SW 1271 (cell line): ENCODE measurements at places on chromosomes 7 and 10.

DNA sequence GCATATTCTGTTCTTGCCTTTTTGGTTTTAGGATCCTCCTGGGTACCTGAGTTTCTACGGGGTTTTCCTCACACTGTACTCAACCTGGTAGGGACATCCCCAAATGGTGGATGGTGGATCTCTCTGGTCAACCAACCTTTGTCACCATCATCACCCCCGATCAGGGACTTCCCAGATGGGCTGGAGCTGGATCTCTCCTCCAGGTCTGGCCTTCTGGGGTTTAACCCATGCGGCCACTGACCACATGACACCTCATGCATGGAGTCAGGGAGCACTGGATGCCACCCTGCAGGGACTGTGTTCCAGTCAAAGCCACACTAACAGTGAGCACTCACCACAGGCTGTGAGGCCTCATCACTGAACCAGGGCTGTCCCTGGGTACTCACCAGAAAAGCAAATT, 80.0 kb downstream of the CELF2 start:
- DNase-seq: no peak

- DNase-seq: no peak
These were observed 1.3 kb downstream of the LDB1 start for GRCh38 chr10:102118867-102119266.

DNA sequence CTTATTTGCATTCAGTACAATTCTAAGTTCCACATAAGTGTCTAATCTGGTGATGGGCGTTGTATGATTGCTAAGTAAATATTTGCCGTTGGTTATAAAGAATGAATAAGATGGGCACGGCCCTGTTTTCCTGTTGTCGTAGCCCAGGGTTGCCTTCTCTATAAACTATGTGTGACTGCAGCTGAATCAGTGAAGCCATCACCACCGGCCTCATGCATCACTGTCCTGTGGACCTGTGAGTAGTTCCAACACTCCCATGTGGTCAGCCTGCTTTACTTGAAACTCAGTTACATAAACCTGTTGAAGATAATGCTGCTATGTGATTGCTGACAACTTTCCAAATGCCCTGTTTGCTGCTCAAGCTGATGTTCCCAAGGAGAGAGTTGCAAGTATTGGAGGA, 21.6 kb upstream of the KLF6 start:
- peak; percentile 28 for DNase-seq

DNA sequence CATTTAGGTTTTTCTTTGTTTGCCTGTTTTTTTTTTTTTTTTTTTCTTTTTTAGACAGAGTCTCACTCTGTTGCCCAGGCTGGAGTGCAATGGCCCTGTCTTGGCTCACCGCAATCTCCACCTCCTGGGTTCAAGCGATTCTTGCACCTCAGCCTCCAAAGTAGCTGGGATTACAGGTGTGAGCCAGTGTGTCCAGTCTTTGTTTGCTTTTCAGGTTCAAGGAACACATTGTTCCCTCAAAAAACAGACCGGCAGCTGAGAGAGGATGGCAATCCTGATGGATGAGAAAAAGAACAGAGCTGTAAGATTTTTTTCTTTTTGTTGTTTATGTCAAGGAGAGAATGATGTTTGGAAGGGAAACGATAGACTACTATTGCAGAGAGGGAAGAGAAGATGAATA, 23.3 kb upstream of the RHOBTB1 start:
- no peak for DNase-seq

GRCh38 chr7:1969459-1970284, 263.1 kb downstream of the MAD1L1 start:
- no peak for DNase-seq
